ENCODE measurements at places on chromosomes 5 and 9.
A peak's percentile ranks its signal among the peaks of the same experiment; 100 is the strongest.

GRCh38 chr5:135641734-135642487, 63.1 kb upstream of the CXCL14 start:
- no peak for DNase-seq

GRCh38 chr5:125179612-125180011, 433.2 kb upstream of the ZNF608 start:
- no peak for DNase-seq

DNA sequence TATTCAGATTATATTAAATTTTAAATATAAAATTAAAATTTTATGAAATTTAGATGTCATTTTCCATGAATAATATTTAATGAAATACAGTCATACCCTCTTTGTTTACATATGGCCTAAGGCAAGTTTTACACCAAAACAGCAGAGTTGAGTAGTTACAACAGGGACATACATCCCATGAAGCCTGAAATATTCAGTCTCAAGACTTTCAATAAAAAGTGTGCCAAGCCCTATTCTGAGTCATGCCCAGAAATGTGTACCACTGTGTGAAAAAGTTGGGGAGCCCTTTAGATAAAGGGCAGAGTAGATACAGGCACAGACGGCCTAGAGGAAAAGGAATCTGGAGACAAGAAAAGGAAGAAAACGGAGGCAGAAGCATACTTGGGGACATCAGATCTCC, 261.3 kb downstream of the SGCD start:
- no peak for DNase-seq

GRCh38 chr9:24801344-24801743, 255.6 kb upstream of the IZUMO3 start:
- no peak for DNase-seq

DNA sequence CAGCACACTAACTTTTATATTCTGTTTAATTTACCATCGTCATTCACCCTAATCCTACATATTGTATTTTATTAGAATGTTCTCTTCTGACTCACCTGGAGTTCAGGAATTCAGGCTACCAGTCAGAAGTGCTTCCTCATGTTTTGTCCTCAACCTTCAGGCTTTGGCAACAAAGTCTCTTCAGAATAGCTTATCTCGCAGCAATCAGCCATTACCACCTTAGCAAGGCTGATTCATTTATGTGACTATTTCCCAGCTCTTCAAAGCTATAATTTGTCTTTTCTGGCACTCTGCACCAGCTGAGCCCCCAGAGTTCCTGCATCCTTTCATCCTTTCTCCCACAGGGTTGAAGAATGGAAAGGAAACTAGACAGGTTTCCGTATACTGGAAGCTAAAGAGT, 365.5 kb upstream of the CDH18 start:
- no peak for DNase-seq

DNA sequence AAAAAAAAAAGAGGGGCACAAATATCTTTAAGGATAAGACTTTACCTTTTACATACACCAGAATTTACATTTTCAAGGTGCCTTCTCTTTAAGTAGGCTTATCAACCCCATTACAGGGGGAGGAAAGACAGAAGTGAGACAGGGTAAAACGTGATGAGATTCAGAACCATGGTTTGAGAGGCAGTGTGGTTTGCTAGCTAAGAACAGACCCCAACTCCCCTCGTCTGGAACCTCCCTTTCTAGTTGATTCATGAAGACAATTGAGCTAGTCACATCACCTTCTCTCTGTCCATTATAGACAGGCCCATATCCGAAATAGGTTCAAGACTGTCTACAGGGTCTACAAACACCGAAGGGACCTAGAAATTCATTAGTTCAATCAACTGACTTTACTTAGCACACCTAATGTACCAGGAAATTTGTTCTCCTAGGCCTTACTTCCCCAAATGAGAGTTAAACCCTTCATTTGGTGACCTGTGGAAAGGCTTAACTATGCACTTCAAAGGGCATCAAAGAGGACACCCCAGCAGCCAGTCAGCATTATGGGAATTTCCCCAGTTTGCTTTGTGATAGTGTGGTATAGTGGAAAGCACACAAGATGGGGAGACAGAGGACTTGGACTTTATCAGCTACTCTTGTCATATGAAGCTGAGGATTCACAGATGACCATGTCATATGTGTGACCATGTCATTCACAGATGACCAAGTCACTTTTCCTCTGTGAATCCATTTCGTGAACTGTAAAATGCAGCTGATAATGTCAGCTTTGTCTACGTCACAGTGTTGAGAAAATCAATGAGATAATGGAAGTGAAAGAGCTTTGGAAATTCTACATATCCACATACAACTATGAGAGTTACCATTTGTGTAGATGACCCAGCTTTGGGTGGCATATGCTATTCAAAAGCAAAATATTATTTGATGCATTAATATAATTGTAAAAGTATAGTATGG, 40.2 kb upstream of the CYFIP2 start:
- no peak for DNase-seq

- DNase-seq: no peak
These were observed 165.4 kb downstream of the COL23A1 start for GRCh38 chr5:178424810-178425177.

GRCh38 chr9:27569406-27569805, 3.9 kb downstream of the C9orf72 start:
- no peak for DNase-seq

- no peak for DNase-seq
These were observed 108.3 kb downstream of the THBS4 start for GRCh38 chr5:80143491-80143890.

- DNase-seq: no peak
These were observed 7.8 kb upstream of the LCN1 start for GRCh38 chr9:135513351-135513846.

- DNase-seq: no peak
These were observed 1035.3 kb downstream of the CDH12 start for GRCh38 chr5:21817668-21818369.

- no peak for DNase-seq
These were observed 32.3 kb upstream of the FAM81B start for GRCh38 chr5:95358848-95359247.

DNA sequence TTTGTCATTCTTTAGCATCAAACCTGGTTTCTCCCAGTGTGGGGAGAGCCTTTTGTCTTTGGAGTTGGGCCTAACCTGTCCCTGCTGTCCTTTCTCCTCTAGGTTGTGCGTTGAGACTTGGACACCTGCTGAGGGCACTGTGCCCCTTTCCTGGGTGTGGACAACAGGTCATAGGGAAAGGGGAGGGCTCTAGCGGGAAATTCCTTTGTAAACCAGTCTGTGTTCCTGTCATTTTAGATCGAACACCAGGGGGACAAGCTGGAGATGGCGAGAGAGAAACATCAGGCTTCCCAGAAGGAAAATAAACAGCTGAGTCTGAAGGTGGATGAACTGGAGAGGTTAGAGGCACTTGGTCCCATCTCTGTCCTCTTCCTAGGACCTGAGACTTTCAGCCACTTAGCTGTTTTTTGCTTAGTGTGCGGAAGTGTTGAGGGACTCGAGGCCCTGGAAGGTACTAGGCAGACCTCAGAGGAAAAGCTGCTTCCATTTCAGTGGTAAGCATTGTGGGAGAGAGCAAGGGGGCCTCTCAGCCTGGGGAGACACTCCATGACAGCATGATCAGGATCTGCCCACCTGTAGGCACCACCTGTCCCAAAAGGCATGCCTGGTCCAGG, 8.6 kb upstream of the GLE1 start:
- no peak for DNase-seq

DNA sequence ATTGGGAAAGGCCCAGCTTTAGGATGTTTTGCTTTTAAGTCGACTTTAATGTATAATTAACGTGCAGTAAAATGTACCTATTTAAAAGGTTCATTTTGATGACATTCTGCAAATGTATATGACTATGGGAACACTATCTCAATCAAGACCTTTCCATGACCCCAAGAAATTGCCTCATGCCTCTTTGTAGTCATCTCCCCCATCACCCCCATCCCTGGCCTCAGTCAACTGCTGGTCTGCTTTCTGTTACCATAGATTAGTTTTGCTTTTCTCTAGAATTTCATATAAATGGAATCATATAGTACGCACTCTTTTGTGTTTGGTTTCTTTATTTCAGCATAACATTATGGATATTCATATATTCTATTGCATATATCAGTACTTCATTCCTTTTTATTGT, 80.7 kb upstream of the C9orf72 start:
- no peak for DNase-seq

GRCh38 chr5:122985954-122986721, 50.4 kb downstream of the PPIC start:
- no peak for DNase-seq

DNA sequence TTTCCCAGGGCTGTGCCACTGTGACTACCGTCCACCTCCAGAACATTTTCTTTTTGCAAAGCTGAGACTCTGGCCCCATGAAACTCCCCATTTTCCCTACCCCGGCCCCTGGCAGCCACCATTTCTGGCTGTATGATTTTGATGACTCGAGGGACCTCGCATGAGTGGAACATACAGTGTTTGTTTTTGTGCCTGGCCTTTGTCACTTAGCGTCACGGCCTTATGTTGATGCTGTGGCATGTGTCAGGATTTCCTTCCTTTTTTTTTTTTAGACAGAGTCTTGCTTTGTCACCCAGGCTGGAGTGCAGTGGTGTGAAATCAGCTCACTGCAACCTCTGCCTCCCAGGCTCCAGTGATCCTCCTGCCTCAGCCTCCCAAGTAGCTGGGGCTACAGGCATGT, 42.7 kb downstream of the ASS1 start:
- no peak for DNase-seq

GRCh38 chr5:132489871-132490483, 596 bp downstream of the IRF1 start:
- DNase-seq: peak; percentile 51

- no peak for DNase-seq
These were observed 18.9 kb downstream of the RPS23 start for GRCh38 chr5:82259172-82259800.

- DNase-seq: no peak
These were observed 114.6 kb downstream of the FAM170A start for GRCh38 chr5:119743927-119744326.

DNA sequence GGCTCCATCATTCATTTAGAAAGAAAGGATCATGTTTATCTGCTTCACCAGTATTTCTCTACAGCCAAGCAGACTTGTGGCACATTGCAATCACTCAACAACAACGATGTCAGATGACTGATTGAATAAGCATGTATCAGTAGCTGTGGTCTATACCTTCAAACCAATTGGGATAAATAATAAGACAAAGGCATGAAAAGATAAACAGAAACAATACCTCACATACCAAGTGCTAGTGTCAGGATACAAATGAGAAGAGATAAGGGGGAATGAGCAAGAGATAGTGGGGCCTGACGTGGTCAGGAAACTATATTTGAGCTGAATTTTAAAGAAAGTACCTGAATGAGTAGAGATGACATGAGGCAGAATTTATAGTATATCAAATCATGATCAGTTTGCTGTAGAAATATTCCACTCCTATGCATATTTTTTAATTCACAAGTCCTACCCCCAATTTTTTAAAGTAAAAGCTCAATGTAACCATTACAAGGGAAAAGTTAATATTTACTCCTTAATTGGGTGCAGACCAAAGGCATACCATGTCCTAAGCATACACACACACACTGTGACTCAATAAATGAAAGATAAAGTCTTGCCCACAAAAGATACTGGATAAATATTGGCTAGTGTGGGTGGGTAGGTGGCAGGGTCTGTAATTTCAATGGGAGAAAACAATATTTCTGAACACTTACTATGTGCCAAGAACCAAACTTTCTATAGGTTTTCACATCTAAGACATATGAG, 284.5 kb downstream of the SPOCK1 start:
- DNase-seq: no peak

DNA sequence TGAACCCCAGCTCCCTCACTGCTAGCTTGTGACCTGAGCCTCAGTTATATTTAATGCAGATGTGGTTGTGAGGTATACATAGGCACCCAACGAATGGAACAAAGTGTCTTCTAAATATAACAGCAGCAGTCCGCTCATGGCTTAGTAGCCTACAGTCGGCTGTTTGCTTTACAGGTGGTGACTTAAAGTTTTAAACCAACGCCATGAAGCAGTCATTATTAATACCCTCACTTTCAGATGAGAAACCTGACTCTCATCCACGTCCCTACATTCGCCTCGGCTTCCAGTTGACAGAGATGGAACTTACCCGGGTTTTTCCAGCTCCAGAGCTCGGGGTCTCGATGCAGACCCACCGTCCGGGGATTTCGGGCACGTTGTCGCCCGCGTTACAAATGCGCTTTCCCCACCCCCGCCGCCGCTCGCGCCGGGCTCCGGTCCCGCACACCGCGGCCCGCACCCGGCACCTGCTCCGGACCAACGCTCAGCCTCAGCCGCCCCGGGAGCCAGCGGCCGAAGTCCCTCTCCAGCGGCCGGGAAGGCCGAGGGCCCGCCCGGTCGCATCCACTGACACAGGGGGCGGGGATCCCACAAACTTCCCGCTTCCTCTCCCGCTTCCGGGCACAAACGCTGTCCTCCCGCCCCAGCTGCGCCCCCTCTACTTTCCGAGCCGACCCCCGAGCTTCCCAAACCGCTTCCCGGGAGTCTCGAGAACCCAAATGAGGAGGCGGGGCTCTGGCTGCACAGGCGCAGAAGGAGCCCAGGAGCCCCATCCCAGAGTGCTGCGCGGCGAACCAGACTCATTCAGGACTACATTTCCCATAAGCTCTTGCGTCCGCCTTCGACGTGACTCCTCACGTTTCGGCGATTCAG, at the start of gene ZNF782:
ZNF782 (minus strand) TSS at position 734 of the 870 bp plus-strand sequence. CDS start 2,553 bp downstream, outside the sequence.
- DNase-seq: peak; percentile 85

DNA sequence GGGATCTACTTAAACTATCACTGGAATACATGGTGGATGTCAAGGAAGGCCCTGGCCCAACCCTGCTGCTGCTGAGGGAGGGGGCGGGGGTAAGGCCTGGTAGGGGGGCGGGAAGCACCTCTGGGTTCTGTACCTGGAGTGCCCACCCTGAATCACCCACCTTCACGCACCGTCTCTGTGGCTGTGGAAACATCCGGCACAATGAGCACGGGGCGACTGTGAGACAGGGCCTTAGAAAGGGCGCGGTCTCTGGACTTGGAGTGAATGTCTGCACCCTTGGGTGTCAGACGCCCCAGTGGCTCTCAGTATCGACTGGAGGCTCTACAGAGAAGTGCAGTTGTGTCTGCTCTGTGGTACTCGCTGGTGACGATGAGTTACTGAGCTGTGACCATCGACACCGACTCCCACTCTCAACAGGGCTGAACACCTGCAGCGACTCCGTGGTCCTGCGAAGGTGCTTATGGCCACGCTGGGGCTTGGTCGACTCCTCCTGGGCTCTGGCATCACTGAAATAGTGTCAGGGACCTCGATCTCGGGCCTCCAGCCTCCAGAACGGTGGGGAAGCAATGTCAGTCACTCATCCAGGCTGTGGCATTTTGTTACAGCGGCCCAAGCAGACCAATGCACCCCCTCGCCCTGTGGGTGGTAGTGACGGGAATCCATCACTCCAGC, 25.5 kb upstream of the SLC6A19 start:
- no peak for DNase-seq

DNA sequence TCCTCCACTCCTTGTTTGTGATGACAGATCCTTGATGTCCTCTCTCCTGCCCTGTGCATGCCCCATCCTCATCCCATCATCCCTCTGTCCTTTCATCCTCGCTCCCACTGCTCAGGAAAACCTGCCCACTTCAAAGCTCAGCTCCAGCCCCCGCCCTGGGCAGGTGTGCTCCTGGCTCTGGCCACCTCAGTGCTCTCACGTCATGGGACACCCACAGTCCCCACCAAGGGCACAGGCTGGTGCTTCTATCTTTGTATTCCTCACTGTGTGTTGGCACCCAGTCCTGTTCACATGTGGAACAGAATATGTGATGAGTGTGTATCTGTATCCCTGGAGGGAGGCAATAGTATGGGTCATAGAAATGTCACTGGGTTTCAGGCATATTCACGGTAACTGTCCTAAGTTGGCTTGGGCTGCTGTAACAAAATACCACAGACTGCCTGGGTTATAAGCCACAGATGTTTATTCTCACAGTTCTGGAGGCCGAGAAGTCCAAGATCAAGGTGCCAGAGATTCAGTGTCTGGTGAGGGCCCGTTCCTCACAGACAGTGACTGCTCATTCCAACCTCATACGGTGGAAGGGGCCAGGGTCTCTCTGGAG, 13.5 kb downstream of the GFPT2 start:
- no peak for DNase-seq
